H9 (cell line): ENCODE measurements at places on chromosomes 16 and 17.
A peak's percentile ranks its signal among the peaks of the same experiment; 100 is the strongest.

GRCh38 chr17:73384926-73385325 is 73.1 kb upstream of the CDC42EP4 start:
- no peak for DNase-seq

DNA sequence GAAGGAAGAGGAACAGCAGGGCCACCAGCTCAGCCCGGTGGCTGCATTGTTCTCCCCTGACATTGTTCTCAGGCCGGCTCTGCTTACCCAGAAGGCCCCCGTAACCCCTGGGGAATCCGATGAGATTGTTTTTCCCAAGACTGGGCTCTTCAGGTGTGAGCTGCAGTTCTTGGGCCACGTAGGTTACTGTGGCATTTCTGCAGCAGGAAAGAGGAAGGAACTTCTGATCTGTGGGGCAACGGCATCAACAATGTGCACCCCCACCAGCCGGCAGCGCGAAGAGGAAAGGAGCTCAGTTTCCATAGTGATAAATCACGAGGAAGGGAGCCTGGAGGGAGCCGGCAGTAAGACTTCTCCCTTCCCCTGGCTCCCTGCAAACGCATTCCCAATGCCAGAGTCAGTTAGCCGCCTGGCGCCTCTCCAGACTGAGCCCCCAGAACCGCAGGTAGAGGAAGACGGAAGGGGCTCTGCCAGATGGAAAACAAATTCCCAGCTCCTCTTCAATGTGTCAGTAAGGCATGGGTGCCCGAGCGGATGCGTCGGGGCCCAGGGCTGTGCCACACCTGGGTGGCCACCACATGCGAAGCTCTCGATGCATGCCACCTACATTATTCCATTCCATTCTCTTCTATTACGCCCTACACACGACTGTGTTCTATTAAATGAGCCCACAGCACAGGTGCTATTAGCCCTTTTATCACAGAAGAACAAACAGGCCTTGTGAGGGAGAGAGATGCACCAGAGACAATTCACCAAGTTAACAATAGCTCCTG is 21.5 kb upstream of the PECAM1 start:
- peak; percentile 84 for DNase-seq

DNA sequence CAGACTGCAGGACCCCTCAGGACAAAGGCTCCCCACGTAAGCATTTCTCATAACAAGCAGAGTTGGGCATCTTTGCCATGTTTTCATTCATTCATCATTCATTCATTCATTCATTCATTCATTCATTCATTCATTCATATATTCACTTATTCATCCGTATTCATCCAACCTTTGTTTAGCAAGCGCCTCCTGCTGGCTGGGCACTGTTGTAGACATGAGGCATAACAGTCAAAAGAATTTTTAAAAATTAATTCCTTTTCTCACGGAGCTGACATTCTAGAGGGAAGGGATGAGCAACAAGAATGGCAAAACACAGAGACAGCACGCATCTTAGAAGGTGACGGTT is 351.7 kb upstream of the TNRC6C start:
- no peak for DNase-seq

DNA sequence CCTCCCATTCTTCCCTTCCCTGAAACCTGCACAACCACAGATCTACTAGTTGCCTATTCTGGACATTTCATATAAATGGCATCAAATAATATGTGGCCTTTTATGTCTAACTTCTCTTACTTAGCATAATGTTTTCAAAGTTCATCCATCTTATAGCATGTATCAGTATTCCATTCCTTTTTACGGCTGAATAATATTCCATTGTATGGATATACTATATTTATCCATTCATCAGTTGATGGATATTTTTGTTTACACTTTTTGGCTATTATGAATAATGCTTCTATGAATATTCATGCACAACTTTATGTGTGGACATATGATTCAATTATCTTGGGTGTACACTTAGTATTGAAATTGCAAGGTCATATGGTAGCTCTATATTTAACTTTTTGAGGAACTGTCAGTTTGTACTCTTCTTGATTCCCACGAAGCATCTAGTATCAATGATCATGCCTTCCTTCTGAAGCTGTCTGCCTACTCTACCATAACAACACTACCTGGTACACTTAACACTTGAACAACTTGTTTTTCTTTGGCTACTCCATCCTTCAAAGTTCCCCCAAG is 12.7 kb upstream of the CHD3 start:
- no peak for DNase-seq
